ENCODE measurements at places on chromosomes 1 and 21.
A peak's percentile ranks its signal among the peaks of the same experiment; 100 is the strongest.

GRCh38 chr1:29338908-29339575 is 102.7 kb downstream of the PTPRU start:
- peak; percentile 35 for DNase-seq

DNA sequence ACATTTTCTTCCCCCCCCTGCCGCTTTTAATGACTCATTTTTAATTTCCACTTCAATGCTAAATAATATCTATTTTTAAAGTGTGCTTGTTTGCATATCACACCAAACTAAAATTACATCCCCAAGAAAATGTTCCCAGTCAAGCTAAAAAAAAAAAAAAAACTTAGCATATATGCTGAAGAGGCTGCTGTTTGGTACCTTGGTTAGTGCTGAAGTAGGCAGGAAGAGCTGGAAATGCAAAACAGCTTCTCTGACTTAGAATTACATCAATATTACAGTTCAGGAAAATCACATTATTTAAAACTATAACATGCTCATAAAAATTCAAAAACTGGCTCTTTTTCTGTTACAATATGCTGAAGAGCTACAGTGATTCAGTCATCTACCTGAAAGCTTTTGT is 372.3 kb downstream of the SMYD3 start:
- DNase-seq: no peak

DNA sequence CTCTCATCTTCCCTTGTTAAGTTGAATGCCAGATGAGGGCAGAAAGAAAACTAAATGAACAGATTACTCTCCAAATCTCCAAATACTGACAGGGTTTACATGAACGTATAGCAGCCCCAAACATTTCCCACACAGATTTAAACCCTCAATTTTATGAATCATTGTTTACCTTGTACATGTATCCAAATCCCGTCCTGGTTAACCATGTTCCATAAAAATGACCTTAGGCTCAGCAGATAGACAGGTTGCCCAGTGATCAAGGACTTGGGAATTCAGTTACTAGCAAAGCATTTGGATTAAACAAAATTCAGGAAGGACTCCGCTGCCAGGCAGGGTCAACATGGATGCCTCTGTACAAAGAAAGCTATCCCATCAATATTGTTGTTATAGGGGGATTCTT is 213.5 kb downstream of the GPATCH2 start:
- DNase-seq: no peak

DNA sequence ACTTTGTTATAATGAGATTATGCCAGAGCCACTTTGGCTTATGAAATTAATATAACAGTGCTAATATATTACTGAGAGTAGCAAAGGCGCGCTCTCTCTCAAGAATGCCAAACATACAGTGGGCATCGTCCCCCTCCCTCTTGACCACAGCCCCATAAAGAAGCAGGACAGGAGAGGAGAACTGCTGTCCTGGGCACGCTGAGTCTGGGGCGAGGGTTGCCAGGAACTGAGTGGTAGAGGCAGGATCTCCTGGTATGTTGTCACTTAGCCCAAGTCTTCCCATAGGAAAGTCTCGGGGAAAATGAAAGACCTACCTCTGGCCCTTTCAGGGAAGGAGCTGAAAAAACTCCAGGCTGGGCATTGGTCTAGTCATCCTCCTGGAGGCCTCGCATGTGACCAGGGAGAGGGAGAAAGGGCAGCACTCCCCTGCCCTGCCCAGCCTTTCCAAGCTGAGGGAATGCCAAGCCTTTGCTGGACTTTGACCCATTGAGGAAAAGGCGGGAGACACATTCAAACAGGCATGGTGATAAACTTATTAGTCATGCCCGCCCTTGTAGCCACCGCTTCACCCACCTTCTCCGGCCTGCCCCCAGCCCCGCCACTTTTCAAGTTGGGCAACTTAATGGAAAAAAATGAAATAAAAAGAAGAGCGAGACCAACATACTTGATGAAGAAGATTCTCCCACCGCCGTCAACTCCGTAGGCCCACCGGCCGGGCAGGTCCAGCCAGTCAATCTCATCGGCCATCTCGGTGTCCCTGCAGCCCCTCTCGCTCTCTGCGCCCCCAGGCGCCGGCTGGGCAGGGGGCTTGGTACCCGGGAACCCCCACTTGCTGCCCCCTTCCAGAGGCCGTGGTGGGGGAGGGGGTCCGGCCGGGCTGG is 17.4 kb upstream of the PLEKHA6 start:
- DNase-seq: peak; percentile 49

DNA sequence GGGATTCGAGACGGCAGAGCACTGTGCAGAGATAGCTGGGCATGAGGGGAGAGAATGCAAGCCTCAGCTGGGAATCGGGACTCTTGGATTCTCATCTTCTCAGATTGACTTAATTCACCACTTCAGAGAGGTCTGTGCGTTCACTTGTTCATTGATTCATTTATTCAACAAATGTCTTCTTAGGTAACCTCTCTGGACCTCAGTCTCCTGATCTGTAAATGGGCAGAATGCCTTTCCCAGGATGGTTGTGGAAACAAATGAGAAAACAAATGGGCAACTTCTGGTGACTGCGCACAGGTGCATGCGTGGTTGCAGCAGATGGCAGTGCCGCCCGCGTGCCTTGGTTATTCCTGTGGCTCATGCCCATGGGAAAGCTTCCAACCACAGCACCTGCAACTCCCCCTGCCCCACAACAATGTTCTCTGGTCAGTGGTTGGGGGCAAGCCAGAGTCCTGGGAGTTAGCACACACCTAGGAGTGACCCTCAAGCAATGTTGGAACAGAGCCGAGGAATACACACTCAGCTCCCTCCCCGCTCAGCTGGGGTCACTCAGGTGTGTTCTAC is 110.1 kb upstream of the RUNX3 start:
- DNase-seq: no peak

DNA sequence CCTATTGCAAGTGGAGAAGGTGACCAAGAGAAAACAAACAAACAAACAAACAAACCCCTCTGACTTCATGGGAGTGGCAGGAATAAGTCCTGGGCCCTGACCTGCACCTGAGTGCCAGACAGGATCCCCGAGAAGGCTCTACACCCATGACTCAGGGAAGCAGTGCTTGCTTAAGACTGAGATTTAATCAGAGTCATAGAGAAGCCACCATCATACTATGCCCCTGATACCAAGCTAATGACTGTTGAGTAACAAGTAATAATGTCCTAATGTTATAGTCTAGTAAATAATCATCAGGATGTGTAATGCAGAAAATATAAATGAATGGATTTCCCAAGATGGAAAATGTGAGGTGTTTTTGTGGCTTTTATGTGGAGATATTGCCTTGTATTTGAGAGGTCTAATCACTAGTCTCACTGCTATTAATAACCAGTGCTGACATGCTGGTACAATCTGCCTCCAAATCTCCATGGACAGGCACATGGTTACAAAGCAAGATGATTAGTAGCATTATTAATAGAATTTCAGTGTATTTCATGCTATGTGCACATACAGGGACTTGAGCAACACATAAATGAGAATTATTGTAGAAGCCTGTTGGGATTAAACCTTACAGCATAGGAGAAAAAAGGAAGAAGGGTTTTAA is 1290.9 kb downstream of the MRPL39 start:
- no peak for DNase-seq

GRCh38 chr1:197675583-197676208 is 99.6 kb downstream of the DENND1B start:
- no peak for DNase-seq

- peak; percentile 62 for DNase-seq
These were observed 16.9 kb downstream of the MTARC1 start for GRCh38 chr1:220803401-220804201.

- DNase-seq: no peak
These were observed 501.3 kb downstream of the OMA1 start for GRCh38 chr1:58045094-58045705.

GRCh38 chr21:26001356-26001755 is 169.2 kb downstream of the APP start:
- no peak for DNase-seq

DNA sequence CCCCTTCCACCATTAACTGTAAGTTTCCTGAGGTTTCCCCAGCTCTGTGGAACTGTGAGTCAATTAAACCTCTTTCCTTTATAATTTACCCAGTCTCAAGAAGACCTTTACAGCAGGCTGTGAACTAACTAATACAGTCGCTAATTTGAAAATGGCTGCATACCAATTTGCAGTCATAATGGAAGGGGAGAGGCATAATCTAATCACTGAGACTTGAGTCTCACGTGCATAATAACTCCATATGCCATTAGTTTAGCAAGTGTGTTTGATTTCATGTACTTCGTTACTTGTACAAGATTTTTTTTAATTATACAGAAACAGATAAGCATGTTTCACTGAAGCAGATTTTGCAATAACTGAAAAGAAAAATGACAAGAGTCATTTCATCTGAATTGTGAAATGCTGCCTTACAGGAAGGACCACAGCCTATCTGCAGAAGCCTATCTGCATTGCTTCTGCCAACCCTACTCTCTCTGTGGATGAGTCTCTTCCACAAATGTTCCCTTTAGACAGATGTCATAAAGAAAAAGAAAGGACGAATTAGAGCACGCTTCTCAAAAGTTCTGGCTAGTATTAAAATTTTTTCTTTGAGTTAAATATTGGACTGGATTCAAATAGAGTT is 99.1 kb downstream of the PTGER3 start:
- DNase-seq: no peak

GRCh38 chr1:11307852-11308251 is 34.9 kb downstream of the UBIAD1 start:
- DNase-seq: no peak

DNA sequence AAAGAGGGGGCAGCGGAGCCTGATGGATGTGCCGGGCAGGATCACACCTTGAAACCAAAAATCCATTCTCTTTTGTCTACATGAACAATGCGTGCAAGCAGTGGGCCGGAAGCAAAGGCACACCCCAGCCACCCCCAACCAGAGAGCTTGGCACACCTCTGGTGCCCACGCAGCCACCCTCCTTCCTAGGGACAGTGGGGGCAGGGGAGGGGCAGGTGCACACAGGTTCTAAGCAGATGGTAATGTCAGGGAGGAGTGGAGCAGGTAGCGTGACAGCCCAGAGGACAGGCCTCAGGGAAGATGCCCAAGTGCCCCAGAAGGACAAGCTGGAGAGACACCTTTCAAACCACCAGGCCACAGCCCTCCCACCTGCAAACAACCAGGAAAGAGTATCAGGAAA is 36.5 kb downstream of the SYF2 start:
- DNase-seq: no peak

DNA sequence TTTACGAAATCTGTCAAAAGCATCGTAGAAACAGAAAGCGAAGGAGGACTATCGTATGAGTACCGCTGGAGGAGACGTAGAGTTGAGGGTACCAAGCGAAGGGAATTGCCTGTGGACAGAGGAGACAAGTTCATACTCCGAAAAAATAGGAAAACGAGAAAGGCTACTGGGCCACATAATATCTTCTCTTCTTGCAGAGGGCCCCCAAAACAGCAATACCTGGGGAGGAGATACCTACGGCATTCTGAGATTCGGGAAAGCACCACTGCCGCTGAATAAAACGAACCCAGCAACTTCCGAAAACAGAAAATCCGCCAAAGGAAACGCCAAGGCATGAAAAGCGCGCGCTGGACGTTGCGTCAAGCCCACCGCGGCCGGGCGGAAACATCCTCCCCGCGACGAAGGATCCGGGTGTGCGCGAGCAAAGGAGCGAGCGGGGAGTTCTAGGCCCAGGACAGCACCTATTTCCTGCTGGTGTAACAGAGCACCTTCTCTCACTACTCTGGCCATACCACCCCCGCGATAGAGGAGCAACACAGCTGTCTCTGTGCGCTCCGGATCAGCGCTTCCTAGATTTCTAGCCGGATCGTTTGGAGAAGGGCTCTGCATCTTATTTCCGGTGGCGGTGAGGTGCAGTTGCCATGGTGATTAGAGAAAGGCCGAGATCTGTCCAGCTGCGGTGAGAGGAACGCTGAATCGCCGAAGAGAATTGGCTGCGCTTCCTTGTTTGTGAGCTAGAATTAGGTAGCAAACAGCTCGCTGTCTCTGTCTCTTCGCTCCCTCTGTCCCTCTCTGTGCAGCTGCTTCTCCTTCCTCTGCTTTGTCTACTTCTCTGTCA is at the start of the genes EFCAB7 and ITGB3BP:
EFCAB7 (plus strand) TSS at position 635 of the 838 bp plus-strand sequence. CDS start 2,048 bp downstream, outside the sequence.
ITGB3BP (minus strand) TSS at position 335 of the 838 bp plus-strand sequence; CDS start at position 243, 92 bp downstream.
- peak; percentile 16 for DNase-seq

DNA sequence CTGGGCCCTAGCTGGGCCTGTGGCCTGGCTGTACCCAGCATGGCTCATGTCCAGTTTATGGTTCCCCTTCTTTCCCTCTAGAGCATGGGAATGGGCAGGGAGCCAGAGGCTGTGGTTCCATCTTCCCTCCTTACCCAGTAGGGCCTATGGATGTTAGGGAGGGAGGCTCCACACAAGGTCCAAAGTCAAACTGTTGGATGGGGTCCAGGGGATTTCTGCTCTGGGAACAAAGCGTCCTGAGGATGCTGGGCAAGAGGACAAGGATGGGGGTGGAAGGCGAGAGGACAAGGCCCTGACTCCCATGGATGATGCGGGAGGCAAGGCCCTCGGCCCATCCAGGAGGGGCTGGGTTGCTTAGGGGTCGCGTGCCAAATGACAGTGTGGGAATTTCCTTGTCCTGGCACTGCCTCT is 17.3 kb downstream of the CSF1 start:
- no peak for DNase-seq

GRCh38 chr1:77416692-77417450 is 135.1 kb downstream of the AK5 start:
- no peak for DNase-seq

- no peak for DNase-seq
These were observed 338.4 kb downstream of the DISC1 start for GRCh38 chr1:231964961-231965360.

DNA sequence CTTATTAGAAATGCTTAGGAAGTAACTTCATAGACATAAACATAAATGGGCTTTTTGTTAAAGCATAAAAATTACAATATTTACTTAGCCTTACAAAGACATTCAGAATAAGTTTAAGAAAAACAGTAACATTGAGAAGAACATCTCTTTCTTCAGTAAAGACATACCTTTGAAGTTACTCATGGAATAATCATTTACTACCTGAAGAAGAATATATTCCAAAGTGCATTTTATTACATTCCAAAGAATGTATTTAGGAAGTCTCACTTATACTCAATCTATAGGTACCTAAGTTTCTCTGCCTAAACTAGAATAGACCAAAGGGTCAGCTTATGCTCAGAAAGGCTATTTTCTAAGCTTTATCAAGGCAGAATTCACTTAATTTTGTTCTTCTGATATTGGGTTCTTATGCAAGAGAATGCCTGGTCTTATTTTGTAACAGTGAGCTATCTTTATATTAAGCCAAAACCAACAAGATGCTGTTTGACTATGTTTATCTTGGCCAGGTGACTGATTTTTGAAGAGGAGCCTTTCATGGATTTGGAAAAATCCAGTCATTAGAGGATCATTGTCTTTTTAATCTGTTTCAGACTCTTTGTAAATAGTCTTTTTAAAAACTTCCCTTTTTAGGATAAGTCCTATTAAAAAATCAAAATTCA is 110.1 kb downstream of the OLFML2B start:
- DNase-seq: no peak

- DNase-seq: no peak
These were observed 2.9 kb upstream of the OLIG1 start for GRCh38 chr21:33067043-33067442.

GRCh38 chr1:243343970-243344937 is 88.4 kb downstream of the SDCCAG8 start:
- no peak for DNase-seq

GRCh38 chr1:90092441-90092840 is 97.5 kb downstream of the ZNF326 start:
- DNase-seq: no peak

Data from T47D (cell line).